ENCODE measurements at places on chromosomes 7 and 10.

GRCh38 chr7:17844514-17845196 is 95.6 kb downstream of the SNX13 start:
- DNase-seq: no peak

GRCh38 chr10:69955211-69955805 is 97.3 kb upstream of the MACROH2A2 start:
- DNase-seq: no peak

DNA sequence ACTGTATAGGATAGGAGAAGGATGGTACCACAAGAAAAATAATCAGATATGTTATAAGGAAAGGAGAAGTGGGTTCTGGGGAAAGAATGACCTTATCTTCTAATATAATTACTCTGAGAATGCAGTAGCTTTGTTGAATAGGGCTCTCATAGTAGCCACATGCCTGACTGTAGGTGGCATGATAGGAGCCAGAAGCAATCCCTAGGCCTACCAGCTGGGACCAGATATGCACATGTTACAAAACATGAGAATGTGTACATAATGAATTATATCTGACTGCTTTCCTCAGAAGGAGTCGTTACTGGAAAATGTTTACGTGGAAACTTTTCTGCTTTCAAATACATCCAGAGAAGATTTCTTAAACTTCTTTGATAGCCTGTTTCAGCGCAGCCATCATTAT is 53.2 kb upstream of the FAM3C start:
- no peak for DNase-seq

- DNase-seq: no peak
These were observed 38.4 kb downstream of the DNAJB12 start for GRCh38 chr10:72316386-72316700.

DNA sequence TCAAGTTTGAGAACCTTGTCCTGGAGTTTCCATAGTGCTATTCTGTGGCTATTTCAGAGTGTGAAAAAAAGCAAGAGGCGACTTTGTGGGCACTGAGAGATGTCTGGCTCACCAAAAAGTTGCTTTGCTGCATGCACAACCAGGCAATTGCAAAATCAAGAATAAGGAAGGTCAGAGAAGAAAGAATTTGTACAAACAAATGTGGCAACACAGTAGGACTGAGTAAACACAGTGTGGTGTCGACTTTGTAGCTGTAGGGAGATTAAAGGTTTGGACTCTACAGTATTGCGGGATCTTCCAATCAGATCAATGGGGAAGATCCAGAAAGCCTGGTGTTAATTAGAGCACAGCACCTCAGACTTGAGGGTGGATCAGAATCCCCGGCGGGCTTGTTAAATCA is 88.1 kb upstream of the PLPP4 start:
- DNase-seq: no peak

DNA sequence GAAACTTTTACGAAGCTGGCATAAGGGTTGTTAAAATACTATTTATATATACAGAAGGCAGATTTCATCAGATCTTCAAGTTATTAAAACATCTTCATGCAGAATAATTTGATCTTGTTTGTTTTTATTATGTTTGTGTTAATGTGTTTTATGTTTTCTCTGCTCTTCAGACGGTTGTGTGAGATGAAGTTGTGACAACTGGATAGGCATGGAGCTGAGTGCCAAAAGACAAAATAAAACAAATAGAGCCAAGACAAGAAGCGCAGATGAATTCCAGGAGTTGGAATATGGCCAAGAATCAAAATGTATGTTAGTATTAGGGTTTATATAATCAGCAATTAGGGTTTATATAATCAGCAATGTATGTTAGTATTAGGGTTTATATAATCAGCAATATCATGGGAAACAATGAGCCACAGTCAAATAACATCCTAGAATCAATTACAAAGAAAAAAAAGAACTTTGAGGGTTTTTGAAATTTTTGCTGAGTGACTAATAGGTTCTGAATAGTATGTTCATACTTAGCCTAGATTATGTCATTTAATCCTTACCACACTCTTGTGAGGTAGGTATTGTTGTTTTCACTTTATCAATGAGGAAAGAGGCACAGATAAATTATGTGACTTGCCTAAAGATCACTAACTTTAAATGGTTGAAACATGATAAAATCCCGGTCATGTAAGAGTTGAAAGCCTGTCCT is 488.0 kb upstream of the STEAP1 start:
- no peak for DNase-seq

DNA sequence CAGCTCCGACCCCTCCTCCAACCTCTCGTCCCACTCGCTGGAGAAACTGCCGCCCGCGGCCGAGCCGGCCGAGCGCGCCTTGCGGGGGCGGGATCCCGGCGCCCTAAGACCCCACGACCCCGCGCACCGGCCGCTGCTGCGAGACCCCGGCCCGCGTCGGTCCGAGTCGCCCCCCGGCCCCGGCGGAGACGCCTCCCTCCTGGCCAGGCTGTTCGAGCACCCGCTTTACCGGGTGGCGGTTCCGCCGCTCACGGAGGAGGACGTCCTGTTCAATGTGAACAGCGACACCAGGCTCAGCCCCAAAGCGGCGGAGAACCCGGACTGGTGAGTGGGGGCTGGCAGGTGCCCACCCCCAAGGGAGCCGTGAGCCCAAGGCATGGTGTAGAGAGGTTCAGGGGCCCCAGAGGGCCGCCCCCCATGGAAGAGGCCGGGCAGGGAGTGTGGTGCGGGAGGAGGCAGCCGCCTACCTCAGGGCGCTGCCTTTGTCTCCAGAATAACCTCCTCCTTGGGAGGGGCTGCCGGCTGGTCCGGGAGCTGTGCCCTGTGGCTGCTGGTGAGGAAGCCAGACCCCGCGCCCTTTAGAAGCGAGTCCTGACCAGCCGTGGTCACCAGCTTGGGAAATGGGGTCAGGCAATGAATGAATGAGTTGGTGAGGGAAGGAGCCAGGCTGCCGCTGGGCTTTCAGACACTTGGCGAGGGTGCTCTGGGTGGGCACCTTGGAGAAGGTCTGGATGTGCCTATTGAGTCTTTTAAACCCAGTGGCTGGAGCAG is 1.3 kb downstream of the FAM20C start:
- no peak for DNase-seq
